ENCODE measurements at places on chromosomes 6 and 20. TPM values are rescaled to one million over a fixed set of nuclear protein-coding genes. Genes with fewer than 3 reads are reported as not detected.

PTCHD4 gene
- total RNA-seq: 27.9 TPM

GRM4 gene
- total RNA-seq: 5.3 TPM

FAM83C gene
- not detected for total RNA-seq

KCNK17 gene
- total RNA-seq: not detected

KIAA0408 gene
- 120 TPM for total RNA-seq
